ENCODE measurements at places on chromosomes 6 and 20.

DNA sequence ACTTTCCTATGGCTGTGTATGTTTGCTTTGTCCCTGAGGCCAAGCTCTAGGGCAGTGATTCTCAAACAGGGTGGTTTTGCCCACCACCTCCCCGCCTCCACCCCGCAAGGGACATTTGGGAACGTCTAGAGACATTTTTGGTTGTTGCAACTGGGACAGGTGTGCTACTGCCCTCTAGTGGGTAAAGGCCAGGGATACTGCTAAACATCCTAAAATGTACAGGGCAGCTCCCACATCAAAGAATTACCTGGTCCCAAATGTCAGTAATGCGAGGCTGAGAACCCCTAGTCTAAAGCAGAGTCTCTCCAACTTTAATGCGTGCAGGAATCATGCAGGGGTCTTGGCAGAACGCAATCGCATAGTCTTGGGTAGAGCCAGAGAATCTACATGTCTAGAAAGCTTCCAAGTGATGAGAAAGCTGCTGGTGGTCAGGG, 5.1 kb downstream of the KCNS1 start:
- DNase-seq = peak; percentile 7

DNA sequence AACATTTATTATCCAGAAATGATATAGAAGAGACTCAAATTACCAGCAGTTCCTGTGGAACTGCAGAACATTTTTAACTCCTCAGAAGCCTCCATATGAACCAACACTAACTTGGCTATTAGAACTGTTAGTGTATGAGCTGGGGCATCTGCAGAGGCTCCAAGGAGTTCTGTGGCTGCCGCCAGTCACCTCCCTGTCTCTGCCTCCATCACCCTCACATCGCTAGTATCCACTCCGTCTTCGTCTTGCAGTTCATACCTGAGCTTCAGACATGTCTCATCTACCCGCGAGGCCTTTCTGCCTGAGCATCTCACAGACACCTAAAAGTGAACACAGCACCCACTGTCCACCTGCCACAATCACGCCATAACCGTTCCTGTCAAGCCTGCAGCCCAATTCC, 89.5 kb upstream of the CST7 start:
- DNase-seq = no peak

DNA sequence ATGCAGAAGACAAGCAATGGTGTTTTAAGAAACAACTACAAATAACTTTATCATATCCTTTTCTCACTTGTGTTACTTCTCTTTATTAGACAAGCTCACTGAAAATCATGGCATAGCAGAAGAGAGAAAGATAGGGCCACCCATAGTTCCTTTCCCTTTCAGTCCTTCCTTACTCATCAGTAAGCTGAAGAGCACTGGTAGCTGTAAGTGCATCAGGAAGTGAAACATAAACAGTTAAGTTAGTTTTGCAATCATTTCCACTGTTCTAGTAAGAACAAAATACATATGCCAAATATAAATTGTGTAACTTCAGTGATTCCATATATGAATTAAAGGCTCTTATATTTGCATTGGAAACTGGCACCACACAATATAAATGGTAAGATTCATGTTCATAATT, 220.1 kb downstream of the HACE1 start:
- peak; percentile 17 for DNase-seq

DNA sequence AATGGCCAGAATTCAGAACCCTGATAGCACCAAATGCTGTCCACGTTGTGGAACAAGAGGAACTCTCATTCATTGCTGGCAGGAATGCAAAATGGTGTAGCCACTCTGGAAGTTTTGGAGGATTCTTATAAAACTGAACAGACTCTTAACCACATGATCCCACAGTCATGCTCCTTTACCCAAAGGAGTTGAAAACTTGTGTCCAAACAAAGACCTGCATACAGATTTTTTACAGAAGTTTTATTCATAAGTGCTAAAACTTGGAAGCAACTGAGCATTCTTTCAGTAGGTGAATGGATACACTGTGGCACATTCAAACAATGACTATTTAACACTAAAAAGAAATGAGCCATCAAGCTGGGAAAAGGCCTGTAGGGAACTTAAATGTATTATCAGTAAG, 32.5 kb downstream of the PREP start:
- DNase-seq = no peak
